Neuronal stem cell (in vitro differentiated cells): ENCODE measurements at places on chromosomes 1 and 21.
A peak's percentile ranks its signal among the peaks of the same experiment; 100 is the strongest.

GRCh38 chr1:51009381-51009780, 39.3 kb downstream of the CDKN2C start:
- no peak for DNase-seq

DNA sequence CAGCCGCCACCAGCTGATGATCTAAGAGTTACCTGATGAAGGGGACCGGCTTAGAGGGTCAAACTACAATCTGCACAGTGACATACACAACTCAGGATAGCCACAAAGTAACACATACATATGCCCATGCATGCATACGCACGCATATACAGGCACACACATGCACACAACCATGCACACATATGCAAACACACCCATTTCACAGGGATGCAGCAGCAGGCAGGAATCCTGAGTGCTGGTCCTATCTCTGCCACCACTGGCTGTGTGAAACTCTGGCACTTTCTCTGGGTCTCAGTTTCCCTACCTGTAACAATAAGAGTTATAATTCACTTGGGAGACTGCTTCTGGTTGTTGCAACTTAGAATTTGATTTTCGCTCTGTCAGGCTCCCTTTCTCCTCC, 520.2 kb downstream of the PTPRU start:
- no peak for DNase-seq

DNA sequence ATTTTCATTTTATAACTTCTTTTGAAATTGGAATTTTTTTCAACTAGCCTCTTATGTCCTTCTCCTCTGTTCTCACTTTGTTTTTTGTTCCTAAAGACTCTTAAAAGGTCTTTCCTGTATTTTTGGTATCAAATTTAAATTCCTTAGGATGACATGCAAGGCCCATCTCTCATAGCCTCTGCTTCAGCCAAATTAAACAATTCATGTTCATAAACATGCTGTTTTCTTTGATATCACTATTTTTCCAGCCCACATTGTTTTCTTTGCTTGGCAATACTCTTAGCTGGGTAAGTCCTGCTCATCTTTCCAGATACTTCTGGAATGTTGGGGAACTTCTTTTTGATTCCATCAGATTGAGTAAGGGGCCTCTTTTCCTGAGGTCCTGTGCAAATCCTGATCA, 55.8 kb upstream of the GPR88 start:
- DNase-seq: no peak

DNA sequence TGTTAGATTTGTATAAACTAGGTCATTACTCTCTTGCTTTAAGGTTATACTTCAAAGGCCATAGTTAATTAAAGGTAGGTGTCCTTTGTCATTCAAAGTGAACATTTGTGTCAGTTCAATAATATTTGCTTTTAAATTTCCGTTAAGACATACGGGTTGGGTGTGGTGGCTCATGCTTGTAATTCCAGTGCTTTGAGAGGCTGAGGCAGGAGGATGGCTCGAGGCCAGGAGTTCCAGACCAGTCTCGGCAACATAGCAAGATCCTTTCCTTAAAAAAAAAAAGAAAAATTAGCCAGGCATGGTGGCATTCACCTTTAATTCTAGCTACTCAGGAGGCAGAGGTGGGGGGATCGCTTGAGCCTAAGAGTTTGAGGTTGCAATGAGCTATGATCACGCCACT, 80.4 kb downstream of the KIF26B start:
- DNase-seq: no peak

DNA sequence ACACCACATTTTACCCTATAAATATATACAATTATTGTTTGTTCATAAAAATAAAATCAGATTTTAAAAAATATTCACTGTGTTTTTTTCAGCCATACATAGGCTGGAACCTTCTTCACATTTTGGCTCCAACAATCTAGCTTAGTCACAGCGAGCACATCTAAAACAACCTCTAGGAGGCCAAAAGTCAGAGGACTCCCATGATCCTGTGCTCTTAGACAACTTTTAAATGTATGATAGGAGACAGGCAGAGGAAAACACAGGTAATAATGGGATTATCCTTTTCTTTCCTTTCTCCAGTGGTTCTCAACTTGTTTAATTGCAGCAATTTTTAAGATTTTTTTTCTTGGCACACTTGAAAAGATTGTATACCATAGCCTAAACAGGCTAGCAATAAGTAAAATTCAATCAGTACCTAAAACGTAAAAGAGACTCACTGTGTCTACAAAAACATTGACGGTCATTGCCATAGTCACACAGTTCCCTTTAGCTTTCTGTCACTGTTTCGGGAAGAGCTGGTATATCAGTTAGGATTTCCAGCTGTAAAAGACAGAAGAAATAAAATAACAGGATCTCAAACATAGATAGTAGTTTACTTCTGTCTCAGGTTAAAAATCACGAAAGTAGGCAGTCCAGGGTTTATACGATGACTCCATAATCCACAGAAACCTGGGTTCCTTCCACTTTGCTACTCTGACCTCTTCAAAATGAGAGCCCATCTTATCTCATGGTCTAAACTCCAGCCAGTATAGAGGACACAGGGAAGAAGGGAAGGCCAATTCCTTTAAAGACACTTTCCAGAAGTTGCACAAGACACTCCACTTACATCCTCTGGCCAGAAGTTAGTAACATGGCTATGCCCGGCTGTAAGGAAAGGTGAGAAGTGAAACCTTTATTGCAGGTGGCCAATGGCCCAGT, 39.2 kb upstream of the CR1L start:
- DNase-seq: no peak

DNA sequence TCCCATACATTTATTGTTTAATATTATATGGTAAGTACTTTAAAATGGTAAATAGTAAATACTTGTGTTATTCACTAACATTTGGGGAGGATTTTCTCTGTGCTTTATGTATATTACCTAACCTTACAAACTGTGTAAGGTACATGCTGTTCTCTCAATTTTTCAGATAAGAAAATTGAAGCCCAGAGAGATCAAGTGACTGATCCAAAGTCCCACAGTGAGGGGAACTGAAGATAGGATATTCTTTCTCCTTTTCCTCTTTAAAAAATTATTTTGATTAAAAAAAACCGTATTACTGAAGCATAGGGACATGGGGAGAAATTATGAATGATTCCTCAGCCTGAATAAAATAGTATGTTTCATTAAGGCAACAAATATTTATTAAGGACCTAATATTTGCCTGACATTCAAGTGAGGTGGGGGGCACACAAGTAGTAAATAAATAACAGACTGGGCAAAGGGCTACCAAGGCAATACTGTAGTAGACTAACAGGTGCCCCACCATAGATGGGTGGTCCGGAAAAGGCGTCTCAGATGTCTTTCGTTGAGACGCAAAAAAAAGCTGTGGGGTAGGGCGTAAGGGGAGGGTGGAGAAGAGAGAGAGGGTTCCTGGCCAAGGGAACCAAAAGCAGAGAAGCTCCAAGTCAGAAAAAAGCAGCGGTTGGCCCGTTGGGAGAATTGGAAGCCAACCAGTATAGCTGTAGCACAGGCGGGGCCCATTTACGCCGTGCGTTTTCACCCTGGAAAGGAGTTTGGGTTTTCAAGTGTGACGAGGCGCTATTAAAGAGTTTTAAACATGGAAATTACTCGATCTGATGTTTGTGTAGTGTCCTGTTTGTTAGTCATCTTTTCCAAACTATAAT, 944 bp upstream of the AGO3 start:
- DNase-seq: peak; percentile 9

DNA sequence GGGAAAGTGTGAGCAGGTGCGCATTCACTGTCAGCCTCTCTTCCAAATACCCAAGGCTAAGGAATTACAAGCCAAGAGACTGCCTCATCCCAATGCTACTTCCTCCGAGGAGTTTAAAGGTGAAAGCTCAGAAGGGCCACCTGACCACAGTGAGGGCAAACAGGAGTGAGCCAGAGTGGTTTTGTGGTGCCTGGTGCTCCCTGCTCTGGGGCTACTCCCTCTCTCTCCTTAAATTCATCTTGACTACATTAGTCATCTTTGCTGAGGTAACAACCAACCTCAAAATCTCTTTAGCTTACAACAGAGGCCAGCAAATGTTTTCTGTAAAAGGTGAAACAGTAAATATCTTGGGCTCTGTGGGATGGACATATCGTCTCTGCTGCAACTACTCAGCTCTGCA, 14.2 kb upstream of the ZBTB8A start:
- DNase-seq: no peak

- DNase-seq: no peak
Observed at GRCh38 chr1:235549351-235550139, 45.3 kb upstream of the B3GALNT2 start.

DNA sequence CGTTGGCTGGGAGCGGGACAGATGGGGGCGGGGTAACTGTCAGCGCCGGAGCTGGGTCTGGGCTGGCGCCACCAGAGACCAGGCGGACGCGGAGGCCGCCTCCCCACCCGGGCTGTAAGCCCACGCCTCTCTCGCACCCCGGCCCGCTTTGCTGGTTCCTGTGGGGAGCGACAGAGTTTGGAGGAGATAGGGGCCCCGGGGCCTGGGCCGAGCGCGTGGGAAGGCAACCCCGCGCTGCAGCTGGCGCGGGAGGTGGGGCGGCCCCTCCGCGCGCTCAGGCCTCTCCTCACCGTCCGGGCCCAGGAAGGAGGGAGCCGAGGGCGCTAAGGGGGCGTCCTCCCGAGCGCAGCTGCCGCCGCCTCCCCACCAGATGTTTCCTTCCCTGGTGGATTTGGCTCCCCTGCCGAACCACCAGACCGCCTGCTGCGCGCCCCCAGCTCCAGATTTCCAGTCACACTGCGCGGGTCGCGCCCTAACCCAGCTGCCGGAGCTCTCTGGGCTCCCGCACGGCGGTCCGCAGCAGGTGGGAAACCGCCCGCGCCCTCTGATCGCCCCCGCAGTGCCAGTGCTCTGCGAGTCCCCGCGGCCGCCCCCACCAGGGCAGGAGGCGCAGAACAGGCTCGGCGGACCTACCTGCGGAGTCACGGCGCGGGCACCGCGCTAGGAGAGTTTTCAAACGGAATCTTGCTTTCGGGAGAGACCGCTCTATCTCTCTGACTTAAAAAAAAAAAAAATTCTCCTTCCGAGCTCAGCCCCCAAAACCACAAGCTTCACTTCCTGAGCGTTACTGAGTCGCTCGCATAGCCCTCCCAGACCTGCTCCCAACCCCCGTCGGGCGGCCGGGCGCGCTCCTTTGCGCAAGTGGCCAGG, 1.1 kb downstream of the GFI1 start:
- peak; percentile 40 for DNase-seq

GRCh38 chr1:112904831-112905261, 51.1 kb downstream of the SLC16A1 start:
- no peak for DNase-seq

- DNase-seq: no peak
Observed at GRCh38 chr1:234962340-234962989, 166.2 kb downstream of the TOMM20 start.

DNA sequence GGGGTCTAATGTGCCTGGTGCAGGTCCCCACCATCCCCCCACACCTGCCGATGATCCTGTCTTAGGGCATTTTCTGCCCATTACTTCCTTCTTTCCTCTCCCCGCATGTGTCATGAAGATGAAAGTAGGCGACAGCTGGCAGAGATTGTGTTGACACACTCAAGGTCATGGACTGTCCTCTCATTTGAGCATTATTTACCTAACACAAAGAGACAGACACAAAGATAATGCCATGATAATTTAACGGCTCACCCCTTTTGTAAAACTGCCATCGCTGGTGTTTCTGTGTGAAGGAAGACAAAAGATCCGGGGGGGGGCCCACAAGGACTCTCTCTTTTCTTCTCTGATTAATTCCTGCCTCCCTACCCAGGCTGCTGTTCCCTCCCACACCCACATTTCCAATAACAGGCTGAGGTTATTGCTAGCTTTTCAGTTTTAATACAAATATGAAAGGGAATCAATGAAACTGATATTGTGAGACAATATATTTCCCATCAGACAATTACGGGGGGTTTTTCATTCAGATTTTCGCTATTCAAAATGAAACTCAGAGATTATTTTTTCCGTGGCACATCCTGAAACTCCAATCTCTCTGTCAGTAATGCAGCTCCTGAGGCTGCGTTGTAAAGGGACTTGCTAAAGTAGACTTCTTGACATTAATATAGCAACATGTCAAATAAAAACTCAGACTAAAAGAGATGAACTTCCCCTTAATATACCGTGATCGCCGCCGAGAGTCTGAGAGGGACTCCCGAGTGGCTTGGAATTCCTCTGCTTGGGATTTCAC, 561.1 kb downstream of the NPHP4 start:
- DNase-seq: no peak

DNA sequence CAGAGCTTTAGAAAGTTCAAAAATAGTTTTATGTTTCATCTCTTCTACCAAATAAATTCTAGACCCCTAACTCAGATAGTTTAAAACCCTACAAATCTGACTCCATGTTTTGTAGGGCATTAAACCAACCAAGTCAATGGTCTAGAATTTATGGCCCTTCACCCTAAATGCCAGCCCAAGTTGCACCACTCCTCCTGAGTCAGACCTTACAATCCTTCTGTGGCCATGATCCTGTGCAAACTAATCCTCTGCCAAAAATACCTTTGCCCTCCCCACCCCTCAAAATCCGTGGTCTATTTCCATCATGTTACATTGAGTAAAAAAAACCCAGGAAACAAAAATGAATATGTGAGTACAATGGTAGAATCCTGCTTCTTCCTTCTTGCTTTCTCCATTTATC, 179.3 kb downstream of the NR5A2 start:
- DNase-seq: no peak

GRCh38 chr1:62316135-62316534, 3.1 kb downstream of the KANK4 start:
- DNase-seq: no peak

GRCh38 chr1:175480343-175480822, 263.0 kb downstream of the TNR start:
- no peak for DNase-seq

GRCh38 chr1:225888898-225889601, at the start of gene LEFTY1:
Gene LEFTY1, minus strand, starts transcription at chr1:225889146. Its CDS starts 80 bp downstream, at chr1:225889066.
- no peak for DNase-seq

DNA sequence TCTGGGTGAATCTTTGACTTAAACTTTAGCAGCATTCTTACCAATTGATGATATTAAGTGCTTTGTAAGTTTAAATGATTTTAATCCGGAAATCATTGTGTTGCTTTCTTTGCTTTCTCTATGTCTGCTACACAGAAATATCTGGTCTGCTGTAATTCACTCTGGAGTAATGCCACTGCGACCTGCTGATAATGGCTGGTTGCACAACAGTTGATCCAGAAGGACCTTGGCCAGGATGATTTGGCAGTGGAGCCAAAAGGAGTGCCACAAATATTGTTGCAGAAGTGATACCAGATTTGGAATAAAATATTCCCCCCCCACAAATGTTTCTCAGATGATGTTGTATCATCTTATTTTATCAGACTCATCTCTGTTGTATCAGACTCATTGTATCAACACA, 2063.9 kb downstream of the MRPL39 start:
- DNase-seq: no peak

- no peak for DNase-seq
Observed at GRCh38 chr1:110375490-110375889, 15.3 kb downstream of the SLC16A4 start.

- no peak for DNase-seq
Observed at GRCh38 chr1:226646026-226646869, 92.8 kb downstream of the ITPKB start.

GRCh38 chr1:236027104-236027503, 37.8 kb downstream of the NID1 start:
- DNase-seq: no peak
